ENCODE measurements at places on chromosomes 13 and 19. TPM values are rescaled to one million over a fixed set of nuclear protein-coding genes. Genes with fewer than 3 reads are reported as not detected.
A peak's percentile ranks its signal among the peaks of the same experiment; 100 is the strongest.

GRCh38 chr13:39397226-39397895, 205.6 kb downstream of the LHFPL6 start:
- H3K4me3 ChIP-seq, result no peak overlapping the region
- DNase-seq, result no peak
- no peaks in the 10 kb centered on the region for H3K4me1 ChIP-seq
- no peaks in the 10 kb centered on the region for H3K36me3 ChIP-seq

DNA sequence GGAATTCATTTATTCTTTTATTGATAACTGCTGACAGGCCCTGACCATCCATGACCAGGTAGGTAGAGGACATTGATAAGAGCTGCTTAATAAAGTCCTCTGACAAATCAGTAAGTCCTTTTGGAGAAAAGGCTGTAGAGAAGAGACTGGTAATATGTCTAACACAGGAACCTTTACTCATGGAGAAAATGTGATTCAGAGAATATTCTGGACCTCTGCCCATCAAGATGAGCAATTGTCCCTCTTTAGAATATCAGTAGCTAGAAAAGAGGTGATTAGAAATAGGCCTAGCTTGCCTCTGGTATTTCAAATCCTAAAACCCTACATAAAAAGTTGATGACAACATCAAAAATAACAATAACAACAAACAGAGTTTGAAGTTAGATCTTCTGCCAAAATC, 642.3 kb downstream of the TBC1D4 start:
- H3K4me3 ChIP-seq, result no peak overlapping the region
- DNase-seq, result no peak
- peaks cover 3% of the 10 kb centered on the region for H3K27me3 ChIP-seq
- H3K27ac ChIP-seq, result no peak overlapping the region
- H3K4me1 ChIP-seq, result no peaks in the 10 kb centered on the region

DNA sequence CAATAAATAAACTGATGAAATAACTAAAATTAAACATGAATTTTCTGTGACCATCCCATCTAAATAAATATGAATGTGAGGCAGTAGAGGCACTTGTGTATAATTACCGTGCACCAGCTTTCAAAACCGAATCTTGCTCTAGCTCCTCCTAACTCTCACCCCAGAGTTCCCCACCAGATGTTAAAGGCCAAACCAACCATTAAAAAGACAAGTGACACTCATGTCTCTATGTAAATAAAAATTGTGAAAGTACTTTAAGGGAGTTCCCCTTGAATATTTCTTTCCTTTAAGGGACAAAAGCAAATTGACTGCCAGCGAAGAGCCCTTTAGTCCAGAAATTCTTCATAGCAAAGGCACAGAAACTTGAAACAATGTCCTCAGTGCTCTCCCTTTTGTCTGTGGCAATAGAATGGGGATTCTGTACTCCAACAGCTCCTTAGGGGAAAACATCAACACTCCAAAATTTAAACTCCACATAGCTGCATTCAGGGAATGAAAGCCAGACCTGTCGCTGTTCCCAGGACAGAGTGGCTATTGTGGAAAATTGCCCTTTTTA, 101.7 kb upstream of the SOX21 start:
- no peak for DNase-seq
- no peaks in the 10 kb centered on the region for H3K36me3 ChIP-seq
- H3K27me3 ChIP-seq, result peaks cover 7% of the 10 kb centered on the region
- H3K4me1 ChIP-seq, result no peaks in the 10 kb centered on the region

GRCh38 chr13:68234274-68234673, 1004.1 kb upstream of the PCDH9 start:
- no peaks in the 10 kb centered on the region for H3K27me3 ChIP-seq
- no peak overlapping the region for H3K27ac ChIP-seq
- H3K4me3 ChIP-seq, result no peak overlapping the region
- H3K36me3 ChIP-seq, result no peaks in the 10 kb centered on the region

- no peaks in the 10 kb centered on the region for H3K4me1 ChIP-seq
- peaks cover 2% of the 10 kb centered on the region for H3K27me3 ChIP-seq
- no peak overlapping the region for H3K27ac ChIP-seq
- no peak overlapping the region for H3K4me3 ChIP-seq
These were observed 252.1 kb downstream of the RFC3 start for GRCh38 chr13:34070006-34070405.

GRCh38 chr19:32233091-32233490, 112.3 kb upstream of the ZNF507 start:
- no peak for DNase-seq
- no peak overlapping the region for H3K27ac ChIP-seq
- no peaks in the 10 kb centered on the region for H3K4me1 ChIP-seq
- no peaks in the 10 kb centered on the region for H3K27me3 ChIP-seq

DNA sequence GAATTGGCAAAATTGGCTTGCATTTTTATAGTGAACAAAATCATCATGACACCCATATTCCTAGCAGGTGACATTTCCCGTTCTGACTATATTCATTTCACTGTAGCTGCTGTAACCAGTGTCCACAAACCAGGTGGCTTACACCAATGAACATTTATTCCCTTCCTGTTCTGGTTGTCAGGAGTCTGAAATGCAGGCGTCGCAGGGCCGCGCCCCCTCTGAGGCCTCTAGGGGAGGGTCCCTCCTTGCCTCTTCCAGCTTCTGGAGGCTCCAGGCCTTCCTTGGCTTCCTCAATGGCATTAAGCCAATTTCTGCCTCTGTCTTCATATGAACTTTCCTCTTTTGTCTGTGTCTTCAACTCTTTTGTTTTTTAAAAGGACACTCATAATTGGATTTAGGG, 6.5 kb upstream of the RLN3 start:
- no peaks in the 10 kb centered on the region for H3K36me3 ChIP-seq
- H3K4me3 ChIP-seq, result no peak overlapping the region
- no peak for DNase-seq
- peaks cover 17% of the 10 kb centered on the region for H3K4me1 ChIP-seq
- no peak overlapping the region for H3K27ac ChIP-seq

DNA sequence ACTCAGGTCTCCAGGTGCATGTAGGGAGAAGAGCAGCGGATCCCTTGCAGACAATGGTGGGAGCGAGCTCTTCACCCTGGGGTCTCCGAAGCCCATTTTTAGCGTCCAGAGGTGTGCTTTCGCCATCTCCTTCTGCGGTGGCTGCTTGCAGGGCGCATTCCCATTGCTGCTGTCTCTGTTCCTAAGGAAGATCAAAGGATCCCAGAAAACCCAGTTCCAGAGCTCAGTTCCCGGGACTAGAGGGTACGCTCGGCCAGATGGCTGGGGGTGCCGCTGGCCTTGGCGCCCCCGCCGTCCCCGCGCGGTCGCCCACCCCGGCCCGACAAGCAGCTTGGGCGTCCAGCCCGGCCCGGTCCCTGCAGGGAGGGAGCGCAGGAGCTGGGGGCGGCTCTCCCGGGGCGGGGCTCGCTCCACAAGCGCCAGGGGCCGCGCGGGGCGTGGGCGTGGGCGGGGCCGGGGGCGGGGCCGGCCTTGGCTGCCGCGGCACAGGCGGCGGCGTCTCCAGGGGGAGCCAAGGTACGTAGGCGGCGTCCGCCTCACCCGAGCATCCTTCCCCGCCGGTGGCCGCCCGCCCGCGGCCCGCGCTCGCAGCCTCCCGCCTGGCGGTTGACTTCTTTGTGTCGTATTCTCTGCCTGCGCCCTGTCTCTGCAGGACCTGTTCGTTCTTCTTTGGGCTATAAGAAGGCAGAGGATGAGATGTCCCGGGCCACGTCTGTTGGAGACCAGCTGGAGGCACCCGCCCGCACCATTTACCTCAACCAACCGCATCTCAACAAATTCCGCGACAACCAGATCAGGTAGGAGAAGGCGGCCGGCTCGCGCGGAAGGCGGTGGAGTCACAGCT, 96.8 kb downstream of the ATP8A2 start:
- peaks cover 46% of the 10 kb centered on the region for H3K27me3 ChIP-seq
- no peak overlapping the region for H3K27ac ChIP-seq
- peaks cover 4% of the 10 kb centered on the region for H3K4me1 ChIP-seq
- peaks cover 2% of the 10 kb centered on the region for H3K36me3 ChIP-seq
- H3K4me3 ChIP-seq, result peak overlapping the region; percentile 25

GRCh38 chr13:27267596-27267995, 3.0 kb upstream of the RASL11A start:
- peaks cover under 1% of the 10 kb centered on the region for H3K36me3 ChIP-seq
- no peak overlapping the region for H3K27ac ChIP-seq
- peaks cover 12% of the 10 kb centered on the region for H3K27me3 ChIP-seq
- no peak overlapping the region for H3K4me3 ChIP-seq

DNA sequence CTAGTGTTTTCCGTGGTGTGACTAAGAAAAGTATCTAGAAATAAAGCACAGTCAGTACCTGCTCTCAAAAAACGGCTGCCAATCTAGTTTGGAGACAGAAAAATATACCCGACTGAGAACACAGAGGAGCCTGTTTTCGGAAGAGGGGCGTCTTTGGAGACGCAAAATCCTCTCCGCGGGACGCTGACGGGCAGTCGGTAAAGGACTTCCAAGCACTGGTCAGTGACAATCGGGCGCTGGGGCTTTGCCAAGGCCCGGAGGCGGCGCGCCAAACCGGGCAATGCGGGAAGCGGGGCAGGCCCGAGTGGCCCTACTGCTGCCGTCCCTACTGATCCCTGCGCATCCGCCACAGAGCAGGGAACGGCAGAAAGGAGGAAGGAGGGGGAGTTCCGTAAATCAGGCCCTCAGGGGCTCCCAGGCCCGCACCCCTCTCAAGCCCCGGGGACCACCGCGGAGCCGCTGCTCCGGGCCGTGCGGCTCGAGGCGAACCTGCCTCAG, 588 bp upstream of the DPY19L3 start:
- peak overlapping the region; percentile 95 for H3K27ac ChIP-seq
- H3K36me3 ChIP-seq, result peaks cover 8% of the 10 kb centered on the region
- H3K27me3 ChIP-seq, result no peaks in the 10 kb centered on the region
- H3K4me3 ChIP-seq, result peak overlapping the region; percentile 82
- peaks cover 20% of the 10 kb centered on the region for H3K4me1 ChIP-seq
- DNase-seq, result peak; percentile 28

GRCh38 chr13:46232281-46232680, 20.6 kb downstream of the LRRC63 start:
- no peaks in the 10 kb centered on the region for H3K27me3 ChIP-seq
- no peak for DNase-seq
- H3K4me1 ChIP-seq, result no peaks in the 10 kb centered on the region
- H3K27ac ChIP-seq, result no peak overlapping the region
- H3K36me3 ChIP-seq, result peaks cover 54% of the 10 kb centered on the region
- no peak overlapping the region for H3K4me3 ChIP-seq

DNA sequence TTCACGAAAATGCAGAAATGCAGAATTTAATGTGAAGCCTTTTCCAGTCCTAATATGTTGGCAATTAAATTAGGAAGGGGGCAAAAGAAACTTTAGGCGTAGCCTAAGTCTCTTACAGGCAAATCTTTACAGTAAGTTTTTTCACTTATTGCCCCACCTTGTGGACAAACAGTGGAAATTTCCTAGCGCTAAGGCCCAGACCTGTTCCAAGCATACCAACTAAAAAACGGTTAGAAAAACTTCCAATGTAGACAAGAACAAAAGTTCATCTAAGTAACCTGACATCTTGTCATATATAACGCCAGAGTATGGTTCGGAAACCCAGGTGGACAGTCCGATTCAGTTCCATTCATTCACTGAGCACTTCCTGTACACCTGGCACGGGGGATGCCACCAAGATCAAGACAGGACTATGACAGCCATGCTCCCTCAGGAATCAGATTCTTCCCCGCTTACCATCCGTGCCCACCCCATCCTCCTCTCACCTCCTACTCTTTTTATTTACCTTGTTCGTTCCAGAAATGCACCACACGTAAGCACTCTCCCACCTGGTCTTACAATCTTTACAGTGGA, 4.9 kb downstream of the ZAR1L start:
- H3K27ac ChIP-seq, result no peak overlapping the region
- peak; percentile 46 for DNase-seq
- H3K4me1 ChIP-seq, result peaks cover 30% of the 10 kb centered on the region
- no peaks in the 10 kb centered on the region for H3K36me3 ChIP-seq
- H3K4me3 ChIP-seq, result no peak overlapping the region

DNA sequence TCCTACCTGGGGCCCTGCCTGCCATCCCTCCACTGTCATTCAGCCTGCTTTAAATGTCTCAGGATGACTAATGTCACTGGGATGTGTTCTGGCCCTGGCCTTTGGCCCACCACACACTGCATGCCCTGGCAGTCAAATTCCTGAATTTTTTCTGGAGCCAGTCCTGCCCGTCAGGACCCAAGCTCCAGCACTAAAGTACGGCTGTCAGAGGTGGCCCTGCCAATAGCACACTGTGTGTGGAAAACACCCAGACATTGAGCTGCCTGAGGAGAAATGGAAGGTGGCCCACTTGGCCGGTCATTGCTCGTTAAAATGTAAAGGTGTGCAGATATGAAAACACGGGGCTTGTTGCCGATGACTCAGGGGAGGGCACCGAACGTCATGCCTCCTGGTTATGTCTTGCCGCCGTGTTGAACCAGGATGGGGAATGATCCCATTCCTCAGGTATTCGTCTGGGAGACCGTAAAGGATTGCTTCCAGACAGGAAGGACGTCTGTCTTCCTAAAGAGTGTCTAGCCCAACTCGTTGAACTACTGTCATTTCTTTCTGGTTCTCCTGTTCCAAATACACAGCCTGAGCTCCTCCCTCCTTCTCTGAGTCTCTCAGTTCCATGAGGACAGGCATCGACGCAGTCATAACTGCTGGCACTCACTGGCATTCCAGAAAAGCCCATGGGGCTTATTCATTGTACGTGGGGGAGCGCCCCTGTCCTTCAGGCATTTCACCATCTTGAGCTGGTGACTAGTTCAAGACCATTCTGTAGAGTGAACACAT, 40.6 kb downstream of the COL4A2 start:
- no peak overlapping the region for H3K4me3 ChIP-seq
- H3K4me1 ChIP-seq, result no peaks in the 10 kb centered on the region
- H3K27ac ChIP-seq, result no peak overlapping the region
- no peak for DNase-seq

S1PR4 gene
- total RNA-seq, result 209 TPM

ZNF442 gene
- total RNA-seq, result 0.50 TPM

OVOL3 gene
- total RNA-seq, result not detected

TDRD12 gene
- 0.52 TPM for total RNA-seq

ZNF91 gene
- total RNA-seq, result 56.8 TPM

OR10H1 gene
- total RNA-seq, result not detected

ZNF285 gene
- total RNA-seq, result 2.2 TPM

PROZ gene
- total RNA-seq, result 0.19 TPM

RHPN2 gene
- total RNA-seq, result 1.4 TPM

C19orf53 gene
- 92.5 TPM for total RNA-seq

Measured in activated CD4-positive, alpha-beta T cell treated with anti-CD3 and anti-CD28 coated beads, Interleukin-2, amount 10 ng/mL, durations not matched to agents 7 days and 5 days (primary cell).